ENCODE measurements at places on chromosomes 6 and 20. TPM values are rescaled to one million over a fixed set of nuclear protein-coding genes. Genes with fewer than 3 reads are reported as not detected.

DNA sequence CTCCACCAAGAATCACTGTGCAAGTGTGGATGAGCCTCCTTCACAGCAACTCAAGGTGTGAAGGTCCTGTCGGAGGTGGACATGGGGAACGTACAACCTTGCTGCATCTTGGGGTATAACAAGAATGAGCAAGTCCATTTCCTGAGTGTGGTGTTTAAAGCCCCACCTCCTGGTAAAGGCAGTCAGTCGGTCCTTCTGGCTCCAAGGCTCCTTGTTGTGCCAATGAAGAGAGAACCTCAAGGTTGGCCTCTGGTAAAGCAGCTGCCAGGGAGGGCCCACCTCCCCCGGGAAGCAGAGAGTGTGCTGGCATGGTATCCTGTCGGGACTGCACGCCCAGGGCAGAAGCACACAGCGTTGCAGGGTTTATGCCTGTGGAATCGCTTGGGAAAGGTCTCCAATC, 12.4 kb upstream of the MAS1 start:
- DNase-seq = no peak

GRCh38 chr6:28841290-28841689, 82.5 kb downstream of the TRIM27 start:
- DNase-seq = no peak

- no peak for DNase-seq
Observed at GRCh38 chr20:58511364-58511763, 3.8 kb downstream of the APCDD1L start.

GRCh38 chr6:68675548-68675947, 40.5 kb downstream of the ADGRB3 start:
- DNase-seq = no peak

- no peak for DNase-seq
Observed at GRCh38 chr6:129785047-129785755, 75.2 kb upstream of the ARHGAP18 start.

GRCh38 chr6:149170564-149171452, 146.7 kb upstream of the TAB2 start:
- no peak for DNase-seq

DNA sequence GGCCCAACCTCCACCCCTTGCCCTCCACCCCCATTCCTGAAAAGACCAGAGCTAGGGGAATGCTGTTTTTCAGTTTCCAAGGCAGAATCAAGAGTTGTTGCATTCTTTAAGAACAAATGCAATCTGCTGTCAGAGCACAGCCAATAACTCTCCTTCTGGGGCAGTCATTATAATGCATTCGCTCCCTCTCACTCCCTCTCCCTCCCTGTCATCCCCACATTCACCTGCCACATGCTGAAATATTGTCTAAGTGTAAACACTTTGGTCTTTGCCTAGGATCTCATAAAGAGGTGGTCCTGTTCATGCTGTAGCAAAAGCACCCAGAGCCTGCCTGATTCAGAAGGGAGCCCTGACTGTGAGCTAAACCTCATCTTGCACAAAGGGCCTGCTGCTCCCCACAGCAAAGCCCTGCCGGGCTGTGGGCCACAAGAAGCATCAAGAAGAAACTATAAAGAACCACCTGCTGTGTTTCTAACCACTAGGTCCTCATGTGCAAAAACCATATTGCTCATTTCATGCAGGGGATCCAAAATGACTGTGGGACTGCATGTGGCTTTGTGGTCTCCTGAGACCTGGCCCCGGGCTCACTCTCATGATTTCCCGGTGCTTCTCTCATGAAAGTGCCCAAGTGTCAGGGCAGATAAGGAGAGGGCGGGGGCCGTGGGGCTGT, 85.6 kb downstream of the GPR6 start:
- no peak for DNase-seq

GRCh38 chr20:15144916-15145315, 807.5 kb upstream of the FLRT3 start:
- DNase-seq = no peak

DNA sequence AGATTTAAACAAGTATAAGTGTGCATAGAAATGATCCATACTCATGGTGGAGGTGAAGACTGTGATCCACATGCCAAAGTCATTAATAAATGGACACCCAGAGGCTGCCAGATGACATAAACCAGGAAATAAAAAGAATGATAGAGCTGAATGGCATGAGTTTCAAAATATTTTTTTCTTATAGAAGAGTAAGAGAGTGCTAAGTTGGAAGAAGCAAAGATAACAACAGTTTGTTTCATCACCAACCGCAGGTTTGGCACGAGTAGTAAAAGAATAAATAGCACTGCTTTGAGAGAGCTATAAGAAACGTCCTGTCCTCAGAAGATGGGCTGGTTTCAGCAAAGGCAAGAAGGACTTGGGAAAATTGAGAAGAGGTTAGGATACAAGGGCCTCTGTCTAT, 246.9 kb downstream of the UBE3D start:
- DNase-seq = no peak

DNA sequence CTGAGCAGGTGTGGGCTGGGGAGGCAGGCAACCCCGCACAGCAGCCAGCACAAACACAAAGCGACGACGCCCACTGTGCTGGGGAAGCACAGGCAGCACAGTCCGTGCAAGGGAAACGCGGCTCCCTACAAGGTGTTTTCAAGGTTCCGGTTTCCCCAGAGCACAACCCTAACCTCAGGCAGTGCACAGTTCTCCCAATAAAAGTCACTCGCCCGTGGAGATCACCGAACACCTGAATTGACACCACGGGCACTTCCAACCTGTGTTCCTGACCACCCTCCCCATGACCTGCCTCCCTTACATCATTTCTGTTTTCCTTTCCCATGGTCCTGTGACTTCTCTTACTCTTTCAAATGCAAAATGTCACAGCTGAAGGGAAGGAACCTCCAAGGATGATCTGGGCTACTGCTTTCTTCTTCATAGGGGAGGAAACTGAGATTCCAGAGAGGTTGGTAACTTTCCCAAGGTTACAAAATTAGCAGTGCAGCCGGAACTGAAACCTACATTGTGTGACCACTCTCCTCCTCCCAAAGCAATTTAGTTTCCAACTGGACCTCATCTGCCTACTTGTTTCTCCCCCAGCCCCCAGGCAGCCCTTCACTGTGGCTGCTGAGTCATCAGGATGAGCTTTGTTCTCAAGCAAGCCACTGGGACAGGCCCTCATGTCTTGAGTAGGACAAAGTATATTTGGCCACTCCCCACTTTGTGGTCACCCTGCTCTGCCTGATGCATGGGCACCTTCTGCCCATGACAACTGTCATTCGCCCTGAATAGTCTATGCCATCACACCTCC, 125.3 kb downstream of the ATXN1 start:
- DNase-seq = no peak

DNA sequence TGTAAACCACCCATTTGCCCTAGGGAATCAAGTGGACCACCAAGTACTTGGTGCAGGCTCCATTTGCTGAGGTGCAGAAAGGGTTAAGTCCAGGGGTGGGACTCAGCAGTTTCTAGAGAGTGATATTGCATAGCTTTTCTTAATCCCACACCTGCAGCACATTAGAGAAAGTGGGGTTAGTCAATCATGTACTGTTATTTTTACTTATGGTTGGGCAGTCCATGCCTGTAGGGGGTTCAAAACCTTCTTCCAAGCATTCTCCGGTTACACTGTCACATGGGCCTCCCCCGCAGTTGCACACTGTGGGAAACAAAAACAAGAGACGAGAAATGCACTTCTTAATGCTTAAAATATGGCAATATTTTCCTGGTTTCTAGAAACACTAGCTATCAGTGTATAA, 65.5 kb downstream of the LAMA4 start:
- no peak for DNase-seq

GRCh38 chr20:3680701-3681351, 984 bp downstream of the ADAM33 start:
- no peak for DNase-seq

- no peak for DNase-seq
Observed at GRCh38 chr20:44051661-44052000, 135.4 kb downstream of the JPH2 start.

- DNase-seq = no peak
Observed at GRCh38 chr6:85191656-85192055, 258.2 kb upstream of the NT5E start.

DNA sequence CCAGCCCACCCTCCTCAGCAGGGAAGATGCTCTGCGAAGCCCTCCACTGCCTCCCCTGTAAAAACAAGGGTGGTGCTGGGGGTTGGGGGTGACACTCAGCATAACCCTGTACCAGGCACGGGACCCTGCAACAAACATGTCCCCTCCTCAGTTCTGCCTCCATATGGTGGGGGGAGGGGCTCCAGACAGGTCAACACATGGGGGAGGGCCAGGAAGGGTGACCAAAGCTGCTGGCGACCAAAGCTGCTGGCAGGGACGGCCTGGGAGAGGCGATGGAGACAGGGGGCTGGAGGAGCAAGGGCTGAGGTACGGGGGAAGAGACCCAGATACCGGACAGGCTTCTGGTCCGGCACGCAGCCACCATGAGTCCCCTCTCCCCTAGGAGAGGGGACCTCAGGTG, 123.2 kb downstream of the TAF4 start:
- DNase-seq = no peak

GRCh38 chr20:35274172-35275092, 3.5 kb downstream of the MMP24OS start:
- no peak for DNase-seq

DNA sequence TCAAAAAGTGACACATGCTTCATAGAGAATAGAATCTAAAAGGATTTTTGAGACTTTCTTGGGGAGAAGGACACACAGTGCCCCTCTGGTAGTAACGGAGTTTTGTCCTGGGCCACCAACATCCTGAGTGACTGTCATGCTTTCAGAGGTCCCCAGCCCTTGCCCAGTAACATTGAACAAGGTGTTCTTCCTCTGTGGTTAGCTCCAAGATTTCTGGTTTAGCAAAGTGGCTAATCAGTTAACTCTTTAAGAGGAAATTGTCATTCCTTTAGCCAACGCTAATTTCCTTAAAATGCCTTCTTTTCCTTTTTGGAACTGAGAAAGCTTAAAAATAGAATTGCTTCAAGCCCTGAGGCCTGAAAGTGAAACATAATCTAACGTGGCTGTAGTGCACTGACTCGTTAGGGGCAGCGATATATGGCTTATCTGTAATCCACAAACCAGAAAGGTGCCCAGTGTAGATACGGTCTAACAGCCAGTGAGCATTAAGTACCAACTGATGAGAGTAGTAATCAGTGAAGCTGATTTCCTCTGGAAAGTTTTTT, 7.8 kb downstream of the E2F3 start:
- DNase-seq = no peak

GRCh38 chr6:13803581-13803980, 10.8 kb downstream of the MCUR1 start:
- DNase-seq = no peak

DNA sequence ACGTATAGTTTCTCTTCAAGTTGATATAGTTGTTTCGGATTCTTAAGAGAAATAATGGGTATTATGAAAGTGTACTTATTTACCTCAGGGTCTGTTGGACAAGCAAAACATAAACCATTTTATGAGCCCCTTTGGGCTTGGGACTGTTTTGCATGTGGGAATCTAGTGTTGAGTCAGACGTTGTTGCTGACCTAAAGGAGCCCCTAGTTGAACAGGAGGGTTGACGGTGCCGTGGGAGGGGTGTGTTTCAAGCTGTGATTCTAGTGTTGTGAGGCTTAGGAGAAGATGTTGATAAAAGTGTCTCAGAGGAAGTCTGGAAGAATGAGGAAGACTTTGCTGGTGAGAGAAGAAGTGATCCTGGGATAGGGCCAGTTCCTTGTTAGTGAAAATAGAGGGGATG, 140.0 kb downstream of the ARID1B start:
- DNase-seq = no peak

DNA sequence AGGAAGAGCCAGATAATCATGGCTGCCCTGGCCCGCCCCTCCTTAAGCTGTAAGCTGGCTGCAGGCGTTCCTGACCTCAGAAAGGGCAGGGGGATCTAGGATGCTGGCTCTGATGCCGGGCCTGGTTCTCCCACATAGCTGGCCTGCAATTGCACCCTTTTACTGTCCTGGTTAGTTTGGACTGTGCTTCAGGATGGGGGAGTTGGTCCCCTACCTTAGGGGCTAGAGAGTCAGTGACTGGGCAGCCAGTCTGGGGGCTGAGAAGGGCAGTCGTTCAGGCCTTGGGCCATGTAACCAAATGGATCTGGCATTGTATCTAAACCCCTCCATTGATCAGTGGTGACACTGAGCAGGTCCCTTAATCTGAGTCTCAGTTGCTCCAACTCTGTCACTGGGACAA, 40.7 kb downstream of the TGM3 start:
- DNase-seq = no peak

GRCh38 chr20:49306903-49307620, 29.2 kb upstream of the ZNFX1 start:
- DNase-seq = no peak

DNA sequence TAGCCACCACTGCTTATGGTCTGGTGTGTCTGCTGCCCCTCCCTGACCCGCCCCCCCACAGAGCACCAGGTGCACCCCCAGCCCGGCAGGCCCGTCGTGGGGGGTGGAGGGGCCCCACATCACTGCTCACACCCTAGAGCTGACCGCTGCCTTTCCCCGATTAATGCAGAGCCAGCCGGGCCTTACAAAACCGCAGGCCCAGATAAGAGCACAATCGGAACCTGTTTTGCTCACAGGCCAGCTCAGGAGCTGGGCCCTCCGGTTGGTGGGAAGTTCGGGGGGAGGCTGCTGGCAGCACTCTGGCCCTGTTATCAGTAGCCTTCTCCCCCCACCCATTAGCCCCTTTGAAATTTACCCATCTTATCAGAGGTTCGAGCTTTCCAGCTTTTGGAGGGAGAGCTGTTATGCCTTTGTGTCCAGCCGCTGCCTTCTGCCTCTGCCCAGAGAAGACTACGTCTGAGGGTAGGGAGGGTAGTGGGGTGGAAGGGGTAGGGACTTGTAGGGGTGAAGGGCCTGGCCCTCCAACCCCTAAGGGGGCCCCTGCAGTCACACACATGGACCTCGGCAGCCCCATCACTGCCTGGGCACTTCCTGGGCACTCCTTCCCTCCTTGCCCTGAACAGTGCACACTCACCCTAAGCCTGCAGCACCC, 6.9 kb upstream of the SPDEF start:
- DNase-seq = no peak

- peak; percentile 12 for DNase-seq
Observed at GRCh38 chr6:148758492-148758891, 11.7 kb downstream of the UST start.

The ULBP2 gene
- 0.20 TPM for total RNA-seq

The NMBR gene
- total RNA-seq = not detected

The KIF13A gene
- total RNA-seq = 0.86 TPM

The LPA gene
- not detected for total RNA-seq

The FRS3 gene
- 10.4 TPM for total RNA-seq

The CCN5 gene
- total RNA-seq = not detected

The TMEM14C gene
- 33.8 TPM for total RNA-seq

The ZSCAN23 gene
- 1.3 TPM for total RNA-seq

The TMEM244 gene
- not detected for total RNA-seq

Data from T-cell (primary cell).